ENCODE measurements at places on chromosomes 1 and 21.

DNA sequence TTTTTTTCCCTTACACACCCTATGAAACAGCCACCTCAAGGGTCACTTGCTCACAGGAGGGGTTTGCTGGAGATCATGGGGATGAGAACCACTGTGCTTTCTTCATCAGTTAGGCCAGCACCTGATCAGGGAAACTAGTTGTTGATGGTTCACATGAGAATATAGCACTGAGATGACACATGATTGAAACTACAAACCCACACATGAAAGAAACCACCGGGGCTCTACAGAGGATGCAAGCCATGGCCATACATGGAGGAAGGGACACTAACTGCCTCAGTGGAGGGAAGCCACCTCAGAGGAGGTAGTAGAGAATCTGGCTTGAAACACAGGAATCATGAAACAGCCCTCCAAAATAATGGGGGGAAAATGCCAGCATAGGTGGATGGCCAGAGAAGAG lies 63.2 kb downstream of the PRKAB2 start:
- no peak for DNase-seq

DNA sequence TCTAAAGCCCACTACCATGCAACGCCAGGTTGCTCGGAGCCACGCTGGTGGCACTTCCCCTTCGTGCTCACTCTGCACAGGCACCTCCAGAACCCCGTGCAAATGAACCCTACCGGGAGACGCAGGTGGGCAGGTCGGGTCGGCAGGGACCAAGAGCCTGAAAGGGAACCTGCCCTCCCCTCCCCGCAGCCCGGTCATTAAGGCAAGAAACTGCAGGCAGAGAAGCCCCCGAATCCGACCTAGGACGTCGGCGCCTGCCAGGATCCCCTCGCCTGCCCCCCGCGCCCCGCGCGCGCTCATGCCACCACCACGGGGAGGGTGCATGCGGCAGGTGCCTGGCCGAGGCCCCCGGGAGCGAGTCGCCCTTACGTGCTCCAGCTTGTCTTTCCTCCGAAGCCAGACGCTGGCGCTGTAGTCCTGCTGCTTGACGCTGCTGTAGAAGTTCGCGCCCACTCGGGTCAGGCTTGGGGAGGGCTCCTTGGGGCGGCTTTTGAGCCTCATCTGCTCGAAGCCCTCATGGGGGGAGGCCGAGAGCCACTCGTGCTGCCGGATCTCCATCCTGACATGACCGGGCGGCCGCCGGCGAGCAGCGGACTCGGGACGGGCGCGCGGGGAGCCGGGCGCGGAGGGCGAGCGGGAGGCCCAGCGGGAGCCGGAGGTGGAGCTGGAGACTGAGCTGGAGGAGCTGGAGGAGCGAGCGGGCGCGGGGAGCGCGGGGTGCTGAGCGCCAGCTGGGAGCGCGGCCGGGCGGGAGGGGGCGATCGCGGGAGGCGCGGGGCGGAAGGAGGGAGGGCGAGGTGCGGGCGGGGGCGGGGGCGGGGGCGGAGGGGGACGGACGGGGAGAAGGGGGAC lies 552 bp downstream of the PLD5 start:
- no peak for DNase-seq

- peak; percentile 78 for DNase-seq
Observed at GRCh38 chr1:55277377-55278130, 62.4 kb upstream of the USP24 start.

- no peak for DNase-seq
Observed at GRCh38 chr1:97630948-97631347, 289.9 kb downstream of the DPYD start.

GRCh38 chr1:186202271-186202764 lies 172.7 kb downstream of the TPR start:
- DNase-seq = no peak

GRCh38 chr1:235450433-235450832 lies 53.8 kb downstream of the B3GALNT2 start:
- DNase-seq = no peak
